ENCODE measurements at places on chromosomes 6 and 20.

- DNase-seq, result no peak
Measured at GRCh38 chr6:52787917-52788316, 15.7 kb downstream of the GSTA1 start.

- no peak for DNase-seq
Measured at GRCh38 chr6:144346719-144347447, 61.7 kb downstream of the UTRN start.

DNA sequence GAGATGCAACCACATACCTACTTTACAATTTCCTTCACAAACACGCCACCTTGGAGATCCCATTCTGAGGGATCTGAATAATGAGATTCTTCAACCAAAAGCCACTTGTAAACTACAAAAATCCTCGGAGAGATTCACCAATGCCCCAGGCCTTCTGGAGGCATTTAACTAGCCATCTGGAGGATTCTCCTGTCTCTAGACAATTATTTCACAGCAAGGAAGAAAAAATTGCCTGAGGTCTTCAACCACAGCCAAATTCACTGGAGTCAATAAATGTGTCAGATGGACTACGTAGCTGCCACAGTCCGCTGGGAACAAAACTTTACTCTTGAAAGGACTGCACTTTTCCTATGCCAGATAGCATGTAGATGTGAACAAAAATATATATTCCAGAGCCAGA lies 19.0 kb upstream of the DCDC2 start:
- DNase-seq, result no peak

DNA sequence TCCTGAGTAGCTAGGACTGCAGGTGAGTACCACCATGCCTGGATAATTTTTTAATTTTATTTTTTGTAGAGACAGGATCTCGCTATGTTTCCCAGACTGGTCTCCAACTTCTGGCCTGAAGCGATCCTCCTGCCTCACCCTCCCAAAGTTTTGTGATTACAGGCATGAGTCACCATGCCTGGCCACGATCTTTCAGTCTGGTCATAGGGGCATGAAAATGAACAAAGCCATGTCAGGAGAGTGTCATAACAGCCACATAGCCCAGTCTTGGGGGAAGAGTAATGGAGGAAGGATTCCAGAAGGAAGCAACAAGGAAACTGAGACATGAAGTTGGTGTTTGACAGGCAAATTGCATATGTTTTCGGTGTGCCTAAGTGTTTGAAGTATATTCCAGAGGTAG lies 17.0 kb upstream of the SNX3 start:
- no peak for DNase-seq

DNA sequence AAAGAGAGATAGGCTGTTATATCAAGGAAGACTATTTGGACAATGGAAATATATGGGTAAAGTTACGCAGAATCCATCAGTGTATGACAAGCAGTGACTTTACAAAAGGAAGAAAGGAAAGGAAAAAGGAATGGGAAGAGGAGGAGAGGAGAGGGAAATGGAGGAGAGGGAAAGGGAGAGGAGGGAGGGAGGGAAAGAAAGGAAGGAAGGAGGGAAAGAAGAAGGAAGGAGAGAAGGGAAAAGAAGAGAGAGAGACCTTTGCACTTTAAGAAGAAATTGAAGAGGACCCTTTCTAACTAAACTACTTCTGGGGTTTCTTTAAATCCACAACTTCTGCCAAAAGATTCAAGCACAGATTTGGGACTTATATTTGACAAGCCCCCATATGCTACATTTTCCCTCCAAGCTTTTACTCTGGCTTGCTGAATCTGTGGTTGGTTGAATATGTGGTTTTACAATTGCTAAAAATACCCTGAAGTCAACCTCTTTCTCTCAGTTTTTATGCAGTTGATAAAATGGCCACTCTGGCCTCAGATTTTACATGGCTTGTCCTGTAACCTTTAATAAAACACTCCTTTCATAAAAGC lies 120.8 kb upstream of the RAB32 start:
- no peak for DNase-seq

GRCh38 chr6:108951351-108951953 lies 103.2 kb downstream of the ARMC2 start:
- DNase-seq, result no peak

DNA sequence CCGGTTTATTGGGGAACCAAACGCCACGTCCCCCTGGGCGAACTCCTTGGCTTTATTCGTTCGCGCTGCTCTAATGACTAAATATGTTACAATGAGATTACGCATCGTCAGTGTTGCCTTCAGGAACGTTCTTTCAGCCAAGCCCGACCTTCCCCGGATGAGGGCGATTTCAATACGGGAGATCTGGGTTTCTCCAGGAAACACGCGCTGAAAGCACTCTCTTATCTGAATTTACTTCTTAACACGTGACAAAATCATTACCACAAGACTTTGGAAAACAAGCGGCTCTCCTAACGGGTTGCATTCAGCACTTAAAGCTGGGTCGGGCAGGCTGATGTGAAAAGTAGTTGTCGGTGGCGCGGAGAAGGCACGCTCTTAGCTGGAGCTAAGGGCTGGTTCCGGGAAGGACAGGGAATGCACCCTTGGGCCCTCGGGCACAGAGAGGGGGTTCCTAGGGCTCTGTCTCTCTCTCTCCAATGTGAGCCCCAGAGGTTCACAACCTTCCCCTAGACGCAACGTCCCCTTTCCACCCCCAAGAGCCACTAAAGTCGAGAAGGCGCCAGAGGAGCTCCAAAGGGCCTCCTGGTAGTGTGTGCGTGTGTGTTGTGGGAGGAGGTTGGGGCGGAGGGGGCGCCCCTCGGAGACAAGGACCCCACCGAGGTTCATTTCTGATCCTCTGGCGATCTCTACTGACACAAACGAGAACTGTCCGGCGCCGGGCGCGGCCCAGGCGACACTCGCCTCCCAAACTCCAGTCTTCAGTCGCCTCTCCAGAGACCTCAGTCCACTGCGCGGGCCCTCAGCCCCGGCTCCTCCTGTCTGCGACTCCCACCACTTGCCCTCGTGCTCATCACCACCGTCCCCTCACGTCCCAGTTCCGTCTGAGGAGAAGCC lies 7.1 kb upstream of the NKX2-2 start:
- DNase-seq, result no peak

DNA sequence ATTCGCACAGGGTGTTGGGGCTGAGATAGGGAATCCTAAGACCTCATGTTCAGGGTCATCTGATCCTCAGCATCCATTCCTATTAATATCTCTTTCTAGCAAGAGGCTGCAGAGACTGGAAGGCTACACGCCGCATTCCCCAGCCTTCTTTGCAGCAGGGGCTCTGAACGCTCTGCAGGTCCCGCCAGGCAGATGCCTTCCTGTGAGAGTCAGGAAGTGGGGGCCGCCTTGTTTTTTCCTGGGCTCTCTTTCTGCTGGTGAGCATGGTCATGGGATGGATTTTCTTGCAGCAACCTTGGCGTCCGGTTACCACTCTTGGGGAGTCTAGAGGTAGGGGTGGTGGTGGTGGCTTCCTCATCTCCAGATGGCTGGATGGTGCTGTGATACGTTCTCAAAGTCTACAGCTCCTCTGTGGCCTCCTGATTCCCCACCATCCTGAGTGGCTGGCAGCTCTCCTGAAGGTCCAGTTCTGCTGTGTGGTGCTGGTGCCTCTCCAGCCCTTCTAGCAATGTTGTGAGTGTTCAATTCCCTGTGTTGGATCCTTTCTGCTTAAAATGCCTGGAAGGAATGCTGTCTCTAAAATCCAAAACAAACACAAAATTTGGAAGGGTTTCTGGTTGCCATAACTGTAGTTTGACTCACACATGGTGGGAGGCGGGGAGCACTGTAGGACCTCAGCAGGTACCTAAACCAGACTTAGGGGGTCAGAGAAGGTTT lies 111.9 kb downstream of the CEBPB start:
- no peak for DNase-seq

- DNase-seq, result no peak
Measured at GRCh38 chr6:1461736-1462135, 72.4 kb downstream of the FOXF2 start.

DNA sequence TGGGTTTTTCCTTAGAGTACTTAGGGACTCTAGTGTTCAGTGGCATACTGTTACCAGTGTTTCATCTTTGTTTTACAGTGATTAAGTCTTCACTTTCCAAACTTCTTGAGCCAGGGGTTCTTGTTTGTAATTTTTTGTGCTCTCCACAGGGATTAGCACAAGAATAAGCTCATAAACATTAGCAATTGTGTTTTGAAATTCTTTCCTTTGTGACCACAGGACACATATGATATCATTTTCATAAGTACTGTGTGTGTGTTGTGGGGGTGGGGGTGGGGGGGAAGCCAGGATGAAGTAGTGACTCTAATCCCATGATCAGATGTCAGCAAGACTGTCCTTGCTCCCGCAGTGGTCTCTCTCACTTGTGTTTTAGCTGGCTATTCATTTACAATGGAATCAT lies 101.5 kb upstream of the SCP2D1 start:
- DNase-seq, result no peak

- DNase-seq, result peak; percentile 70
Measured at GRCh38 chr20:63495741-63496595, 2.9 kb downstream of the EEF1A2 start.

- DNase-seq, result no peak
Measured at GRCh38 chr6:138999949-139000725, 12.1 kb upstream of the REPS1 start.

- no peak for DNase-seq
Measured at GRCh38 chr6:20056350-20056992, 155.8 kb downstream of the MBOAT1 start.

- DNase-seq, result no peak
Measured at GRCh38 chr6:3481640-3482039, 24.8 kb upstream of the SLC22A23 start.

DNA sequence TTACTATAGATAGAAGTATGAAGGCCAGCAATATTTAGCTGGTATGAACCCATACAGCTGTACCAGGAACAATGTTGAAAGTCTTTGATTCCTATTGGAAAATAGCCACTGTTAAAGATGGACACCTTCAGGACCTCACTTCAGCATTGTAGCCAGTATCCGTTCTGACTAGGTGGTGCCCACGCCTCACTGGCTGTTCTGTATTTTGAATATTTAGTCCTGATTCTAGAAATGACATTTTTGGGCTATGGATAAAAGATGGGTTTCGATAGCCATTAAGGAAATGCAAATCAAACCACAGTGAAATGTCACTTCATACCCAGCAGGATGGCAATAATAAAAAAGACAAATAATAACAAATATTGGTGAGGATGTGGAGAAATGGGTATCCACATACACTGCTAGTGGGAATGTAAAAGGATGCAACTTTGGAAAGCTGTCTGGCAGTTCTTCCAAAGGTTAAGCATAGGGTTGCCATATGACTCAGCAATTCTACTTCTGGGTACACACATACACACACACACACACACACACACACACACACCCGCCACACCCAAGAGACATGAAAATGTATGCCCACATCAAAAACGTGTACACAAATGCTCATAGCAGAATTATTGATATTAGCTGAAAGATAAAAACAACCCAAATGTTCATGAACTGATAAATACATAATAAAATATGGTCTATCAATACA lies 56.8 kb downstream of the UTRN start:
- no peak for DNase-seq

GRCh38 chr6:31074401-31074800 lies 38.0 kb downstream of the C6orf15 start:
- no peak for DNase-seq

DNA sequence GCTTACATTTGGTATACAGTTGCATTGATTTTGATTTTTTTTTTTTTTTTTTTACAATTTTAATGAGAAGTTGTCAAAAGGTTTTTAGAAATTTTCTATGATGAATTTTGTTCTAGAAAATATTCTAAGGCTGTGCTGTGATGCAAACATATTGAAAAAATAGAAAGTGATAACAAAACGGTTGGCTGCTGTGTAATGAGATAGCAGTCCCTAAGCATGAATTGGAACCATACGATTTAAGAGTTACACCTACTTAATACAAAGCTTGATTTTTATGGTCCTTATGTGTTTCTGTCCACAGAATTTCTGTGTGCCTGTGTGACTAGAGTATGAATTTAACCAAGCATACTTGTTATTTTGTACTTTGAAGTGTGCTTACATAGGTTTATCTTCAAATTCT lies 12.1 kb downstream of the HIVEP1 start:
- DNase-seq, result no peak

- no peak for DNase-seq
Measured at GRCh38 chr6:34316431-34317171, 67.8 kb upstream of the SMIM29 start.

GRCh38 chr20:1622450-1622849 lies 2.6 kb upstream of the SIRPB1 start:
- DNase-seq, result no peak

DNA sequence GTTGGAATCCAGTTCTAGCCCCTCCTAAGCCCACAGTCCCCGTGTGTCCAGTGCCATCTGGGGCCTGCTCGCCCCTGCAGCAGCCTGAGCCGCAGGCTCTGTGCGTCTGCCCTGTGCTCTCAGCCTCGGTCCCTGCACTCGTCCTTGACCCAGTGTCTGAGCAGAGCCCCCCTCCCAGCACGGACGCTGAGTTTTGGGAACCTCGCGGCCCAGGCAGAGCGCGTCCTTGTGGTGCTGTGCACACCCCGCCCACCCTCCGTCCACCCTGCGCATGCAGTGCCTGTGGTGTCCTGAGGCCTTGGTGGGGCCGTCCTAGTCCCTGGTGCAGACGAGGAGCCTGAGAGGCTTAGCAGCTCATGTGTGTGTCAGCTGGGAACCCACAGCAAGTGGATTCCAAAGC lies 31.6 kb downstream of the OSBPL2 start:
- DNase-seq, result no peak

DNA sequence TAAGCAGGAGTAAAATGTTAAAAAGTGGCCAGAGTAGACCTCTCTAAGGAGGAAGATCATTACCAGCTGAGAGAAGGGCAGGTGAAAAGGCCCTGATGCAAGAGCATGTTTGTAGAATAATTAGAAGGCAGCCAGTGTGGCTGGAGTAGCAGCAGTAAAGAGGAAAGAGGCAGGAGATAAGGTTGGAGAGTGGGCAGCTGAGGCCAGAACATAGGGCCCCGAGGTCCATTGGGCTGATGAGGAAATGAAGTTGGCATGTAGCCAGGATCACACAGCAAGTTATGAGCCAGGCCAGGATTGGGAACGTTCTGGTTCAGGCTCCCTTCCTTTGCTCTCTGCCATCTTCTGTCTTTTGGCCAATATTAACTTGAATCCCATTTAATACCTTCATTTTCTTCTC lies 51.6 kb downstream of the RALY start:
- no peak for DNase-seq

- no peak for DNase-seq
Measured at GRCh38 chr6:117393045-117393444, 32.7 kb downstream of the ROS1 start.

DNA sequence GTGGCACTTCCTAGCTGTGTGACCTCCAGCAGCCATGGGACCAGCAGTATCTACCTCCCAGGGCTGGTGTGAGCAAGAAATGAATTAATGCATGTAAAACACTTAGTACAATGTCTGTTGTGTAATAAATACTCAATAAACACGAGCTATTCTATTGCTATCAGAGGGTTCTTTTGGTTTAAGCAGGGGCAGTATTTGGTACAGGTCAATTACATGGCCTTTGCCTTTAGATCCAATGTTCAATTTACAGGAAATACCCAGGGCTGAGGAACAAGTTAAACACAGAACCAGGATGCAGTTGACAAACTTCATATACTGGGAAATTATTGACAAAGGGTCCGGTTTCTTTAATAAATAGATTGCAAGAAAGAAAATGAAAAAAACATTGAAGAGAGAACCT lies 2.9 kb downstream of the TGM2 start:
- no peak for DNase-seq
